A549 treated with AZD2906 at 1 μM for 4 hours (cell line): ENCODE measurements at places on chromosomes 3 and 15. TPM values are rescaled to one million over a fixed set of nuclear protein-coding genes. Genes with fewer than 3 reads are reported as not detected.

MAP3K13 gene
- total RNA-seq: 11.7 to 15.6 TPM (median 11.9 TPM) in 5 replicates

P2RY1 gene
- total RNA-seq: 0.41 to 0.53 TPM (median 0.45 TPM) in 5 replicates

CIDEC gene
- total RNA-seq: 75.0 to 98.5 TPM (median 81.8 TPM) in 5 replicates

SLCO2A1 gene
- total RNA-seq: 0.15 to 0.41 TPM (median 0.22 TPM) in 5 replicates

NEDD4 gene
- 96.8 to 142 TPM (median 111 TPM) in 5 replicates for total RNA-seq

ASB14 gene
- total RNA-seq: not detected in 5 replicates

ITIH1 gene
- not detected in 5 replicates for total RNA-seq

PRICKLE2 gene
- total RNA-seq: 2.0 to 3.0 TPM (median 2.2 TPM) in 5 replicates

KIF7 gene
- total RNA-seq: 3.4 to 5.1 TPM (median 4.1 TPM) in 5 replicates

GOLGA8T gene
- total RNA-seq: 0.84 to 1.9 TPM (median 1.6 TPM) in 5 replicates

FBXO40 gene
- total RNA-seq: not detected in 5 replicates

TTLL13 gene
- total RNA-seq: 0.03 to 0.57 TPM (median 0.12 TPM) in 5 replicates

CLDN16 gene
- 0.03 to 0.16 TPM (median 0.09 TPM) in 5 replicates for total RNA-seq

ST6GAL1 gene
- 2.4 to 4.7 TPM (median 4.0 TPM) in 5 replicates for total RNA-seq

OPA1 gene
- 21.0 to 34.7 TPM (median 25.9 TPM) in 5 replicates for total RNA-seq

IL5RA gene
- not detected in 5 replicates for total RNA-seq

ARPIN gene
- total RNA-seq: 9.6 to 12.7 TPM (median 12.2 TPM) in 5 replicates

VEPH1 gene
- total RNA-seq: 0.30 to 0.91 TPM (median 0.45 TPM) in 5 replicates

SKOR1 gene
- total RNA-seq: 0.03 to 0.08 TPM (median 0.05 TPM) in 4 of 5 replicates, not detected in the other

CTXN2 gene
- total RNA-seq: 0.02 to 0.05 TPM in 2 of 5 replicates, not detected in the others

KBTBD13 gene
- not detected in 5 replicates for total RNA-seq

GOLGA8J gene
- 0.09 to 0.15 TPM in 2 of 5 replicates, not detected in the others for total RNA-seq

RAD51 gene
- total RNA-seq: 17.9 to 21.0 TPM (median 20.6 TPM) in 5 replicates

ATP13A5 gene
- not detected in 5 replicates for total RNA-seq

PRKAR2A gene
- total RNA-seq: 15.5 to 20.2 TPM (median 18.7 TPM) in 5 replicates

CTSH gene
- 42.0 to 45.0 TPM (median 44.5 TPM) in 5 replicates for total RNA-seq

MNS1 gene
- total RNA-seq: 1.9 to 3.4 TPM (median 2.6 TPM) in 5 replicates

FBN1 gene
- 5.5 to 7.8 TPM (median 6.5 TPM) in 5 replicates for total RNA-seq

CKMT1B gene
- 2.7 to 4.4 TPM (median 3.4 TPM) in 5 replicates for total RNA-seq

P3H2 gene
- 31.8 to 47.5 TPM (median 39.7 TPM) in 5 replicates for total RNA-seq

U2SURP gene
- total RNA-seq: 64.0 to 109 TPM (median 76.4 TPM) in 5 replicates

THSD4 gene
- 22.9 to 26.2 TPM (median 24.7 TPM) in 5 replicates for total RNA-seq

MGLL gene
- 64.4 to 75.1 TPM (median 70.0 TPM) in 5 replicates for total RNA-seq

CAV3 gene
- total RNA-seq: 0.16 TPM in 1 of 5 replicates, not detected in the others

CPNE9 gene
- 0.08 to 0.29 TPM (median 0.15 TPM) in 5 replicates for total RNA-seq

PRR20G gene
- total RNA-seq: 1.4 to 2.8 TPM (median 2.6 TPM) in 5 replicates

UROC1 gene
- total RNA-seq: not detected in 5 replicates

GOLGA6B gene
- total RNA-seq: 0.06 TPM in 1 of 5 replicates, not detected in the others

DCBLD2 gene
- 188 to 259 TPM (median 218 TPM) in 5 replicates for total RNA-seq

CYP19A1 gene
- 0.10 to 0.56 TPM (median 0.18 TPM) in 5 replicates for total RNA-seq

GOLGA6L4 gene
- 0.60 to 1.6 TPM (median 0.88 TPM) in 5 replicates for total RNA-seq

LIPH gene
- total RNA-seq: 3.9 to 6.0 TPM (median 5.0 TPM) in 5 replicates

PIERCE2 gene
- 3.9 to 4.8 TPM (median 4.1 TPM) in 5 replicates for total RNA-seq

HGD gene
- total RNA-seq: 17.9 to 23.4 TPM (median 20.8 TPM) in 5 replicates

P2RY12 gene
- total RNA-seq: not detected in 5 replicates

SPTBN5 gene
- total RNA-seq: 0.10 to 0.25 TPM (median 0.17 TPM) in 5 replicates

CCDC39 gene
- total RNA-seq: not detected in 5 replicates

CHD2 gene
- total RNA-seq: 23.4 to 30.7 TPM (median 26.7 TPM) in 5 replicates

C3orf22 gene
- not detected in 5 replicates for total RNA-seq

GALNT15 gene
- total RNA-seq: 0.05 to 0.15 TPM (median 0.09 TPM) in 5 replicates

HEG1 gene
- 10.5 to 16.3 TPM (median 12.2 TPM) in 5 replicates for total RNA-seq

VGLL3 gene
- total RNA-seq: 6.7 to 11.3 TPM (median 10.7 TPM) in 5 replicates

CP gene
- total RNA-seq: 3.4 to 7.4 TPM (median 6.1 TPM) in 5 replicates

TRPM1 gene
- not detected in 5 replicates for total RNA-seq

CDHR4 gene
- 0.12 to 0.42 TPM (median 0.28 TPM) in 5 replicates for total RNA-seq
